ENCODE measurements at places on chromosomes 5 and 9.

DNA sequence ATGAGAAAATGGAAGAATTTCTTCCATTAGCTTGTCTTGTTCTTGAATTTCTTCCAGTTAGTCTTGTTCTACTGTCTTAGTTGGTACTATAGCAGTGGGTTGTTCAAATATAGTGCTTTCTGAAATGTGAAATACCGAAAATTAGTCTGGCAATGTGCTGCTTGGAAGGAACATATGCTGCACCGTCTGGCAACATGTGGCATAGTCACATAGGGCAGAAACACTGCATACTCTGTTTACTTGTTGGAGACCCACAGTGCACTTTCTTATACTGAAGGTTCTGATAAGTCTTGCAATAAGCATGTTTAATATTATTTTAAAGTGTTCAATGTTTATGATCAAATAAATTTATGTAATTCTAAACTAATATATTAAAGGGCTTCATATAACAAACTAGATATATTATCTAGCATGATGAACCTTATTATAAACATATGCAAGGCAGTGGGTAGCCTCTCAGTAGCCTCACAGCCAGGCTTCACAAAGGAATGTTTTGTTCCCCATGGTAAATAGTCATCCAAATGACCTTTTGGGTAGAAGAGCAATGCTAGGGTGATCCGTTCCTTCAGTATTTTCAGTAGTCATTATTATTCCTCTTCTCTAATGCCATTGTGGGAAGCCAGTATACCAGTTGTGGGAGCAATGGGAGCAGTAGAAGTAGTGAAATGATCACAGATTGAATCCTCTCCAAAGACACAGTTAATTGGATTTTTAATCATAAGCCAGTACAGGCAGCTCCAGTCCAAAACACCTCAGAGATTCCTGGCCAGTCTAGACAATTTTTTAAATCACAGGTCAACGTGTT is 1106.7 kb downstream of the DTWD2 start:
- DNase-seq: no peak

- no peak for DNase-seq
Observed at GRCh38 chr9:75941066-75941465, 50.6 kb downstream of the PCSK5 start.

GRCh38 chr9:94085062-94085639 is 887 bp downstream of the PTPDC1 start:
- no peak for DNase-seq

GRCh38 chr5:177029498-177029897 is 7.0 kb downstream of the ZNF346 start:
- DNase-seq: no peak

DNA sequence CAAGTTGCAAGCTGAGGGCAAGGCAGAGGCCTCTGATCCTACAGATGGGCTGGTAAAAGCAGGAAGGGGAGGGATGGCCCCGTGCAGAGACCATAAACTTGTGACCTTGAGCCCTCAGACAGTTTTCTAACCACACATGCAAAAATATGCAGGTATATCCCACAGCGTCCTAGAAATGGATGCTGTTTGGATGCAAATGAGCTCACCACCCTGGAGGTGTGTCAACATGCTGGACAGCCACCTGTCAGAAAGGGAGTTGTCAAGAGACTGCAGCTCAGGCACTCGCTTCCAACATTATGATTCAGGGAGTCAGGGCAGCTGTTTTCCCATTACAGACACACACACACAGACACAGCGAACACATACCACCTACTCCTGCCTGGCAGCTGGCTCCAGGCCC is 97.3 kb upstream of the PANK3 start:
- DNase-seq: no peak

- DNase-seq: no peak
Observed at GRCh38 chr9:133691191-133691590, 47.0 kb downstream of the SARDH start.

- DNase-seq: no peak
Observed at GRCh38 chr9:136957901-136958300, 5.8 kb downstream of the LCN12 start.

DNA sequence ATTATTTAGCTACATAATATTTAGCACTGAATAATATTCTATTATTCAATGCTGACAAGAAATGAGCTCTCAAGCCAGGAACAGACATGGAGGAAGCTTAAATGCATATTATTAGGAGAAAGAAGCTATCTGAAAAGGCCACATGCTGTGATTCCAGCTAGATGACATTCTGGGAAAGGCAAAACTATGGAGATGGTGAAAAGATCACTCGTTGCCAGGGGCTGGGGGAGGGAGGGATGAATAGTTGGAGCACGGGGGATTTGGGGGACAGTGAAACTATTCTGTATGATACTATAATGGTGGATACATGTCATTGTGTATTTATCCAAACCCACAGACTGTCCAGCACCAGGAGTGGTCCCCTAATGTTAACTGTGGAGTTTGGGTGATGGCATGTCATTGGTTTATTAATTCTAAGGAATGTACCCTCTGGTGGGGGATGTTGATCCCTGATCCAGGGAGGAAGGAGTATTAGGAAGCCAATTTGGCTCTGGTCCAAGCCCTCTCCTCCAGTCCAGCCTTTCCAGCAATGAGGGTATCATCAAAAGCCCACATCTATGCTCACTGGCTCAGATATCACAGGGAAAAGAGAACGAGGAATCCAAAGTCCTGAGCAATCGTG is 162.5 kb downstream of the COL23A1 start:
- no peak for DNase-seq

DNA sequence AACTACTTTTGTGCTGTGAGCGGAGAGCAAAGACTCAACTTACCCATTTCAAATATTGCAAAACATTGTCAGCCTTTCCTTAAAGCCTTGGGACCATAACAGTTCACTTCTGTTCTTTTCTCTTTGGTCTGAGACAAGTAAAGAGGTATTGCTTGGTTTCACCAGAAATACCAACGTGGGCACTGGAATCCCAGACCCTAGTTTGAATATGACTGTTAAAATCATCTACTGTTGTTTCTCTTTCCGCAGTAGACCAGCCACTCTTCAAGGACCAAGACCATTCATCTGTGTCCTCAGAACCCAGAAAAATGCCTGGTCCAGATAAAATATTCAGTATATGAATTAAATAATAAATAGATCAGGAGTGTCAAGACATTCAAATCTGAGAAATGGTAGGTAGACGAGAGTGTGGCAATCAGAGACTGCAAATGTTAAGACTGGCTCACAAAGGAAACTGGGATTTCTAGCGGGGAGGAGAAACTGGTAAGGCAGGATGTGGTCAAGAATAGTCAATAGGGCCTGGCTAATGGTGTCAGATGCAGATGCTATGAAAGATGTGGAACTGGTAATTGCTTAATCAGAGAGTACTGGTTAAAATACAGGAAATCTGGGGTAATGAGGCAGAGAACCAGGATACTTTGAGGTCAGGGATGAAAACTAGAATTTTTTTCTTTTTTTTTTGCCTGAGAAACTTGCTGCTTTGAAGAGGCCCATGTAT is 82.1 kb upstream of the IL33 start:
- no peak for DNase-seq

DNA sequence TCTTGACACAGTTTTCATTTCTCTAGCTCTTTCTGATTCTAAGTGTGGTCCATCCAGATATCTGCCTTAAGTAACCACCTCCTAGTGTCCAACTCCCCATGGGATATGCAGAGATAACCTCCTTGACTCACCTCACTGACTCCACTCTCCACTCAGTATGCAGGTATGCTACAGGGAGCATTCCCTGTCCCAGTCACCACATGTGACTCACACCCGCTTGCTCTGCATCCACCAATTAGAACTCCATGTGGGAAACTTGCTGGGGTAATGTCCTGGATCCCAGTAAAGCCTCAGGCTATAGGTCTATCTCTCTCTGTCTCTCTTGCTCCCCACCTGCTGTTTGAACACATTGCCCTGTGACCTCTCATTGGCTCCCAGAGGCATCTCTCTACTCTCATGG is 563.9 kb downstream of the HTR1A start:
- DNase-seq: no peak

DNA sequence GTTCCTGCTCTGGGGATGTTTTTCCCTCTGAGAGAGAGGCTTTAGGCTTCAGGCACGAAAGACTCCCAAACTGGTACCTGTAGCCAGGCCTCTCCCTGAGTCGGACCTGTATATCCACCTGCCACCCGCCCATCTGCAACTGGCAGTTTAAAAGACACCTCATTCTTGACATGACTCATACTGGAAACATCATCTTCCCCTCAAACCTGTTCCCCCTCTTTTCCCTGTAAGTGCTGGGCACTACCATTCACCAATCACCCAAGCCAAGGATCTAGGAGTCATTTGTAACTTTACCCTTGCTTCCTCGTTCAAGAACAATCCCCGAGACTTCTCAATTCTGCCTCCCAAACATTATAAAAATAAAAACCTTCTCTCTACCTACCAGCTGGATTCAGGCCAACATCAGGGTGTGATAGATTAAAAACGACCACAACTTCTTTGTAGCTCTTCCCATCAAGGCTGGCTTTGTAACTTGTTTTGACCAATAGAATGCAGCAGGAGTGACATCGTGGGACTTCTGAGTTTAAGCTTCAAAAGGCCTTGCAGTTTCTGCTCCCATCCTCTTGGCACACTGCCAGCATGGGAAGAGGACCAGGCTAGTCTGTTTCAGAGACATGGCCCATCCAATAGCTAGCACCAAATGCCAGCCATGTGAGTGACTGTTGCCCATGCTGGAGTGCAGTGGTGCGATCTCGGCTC is 1.8 kb upstream of the WDR31 start:
- no peak for DNase-seq

DNA sequence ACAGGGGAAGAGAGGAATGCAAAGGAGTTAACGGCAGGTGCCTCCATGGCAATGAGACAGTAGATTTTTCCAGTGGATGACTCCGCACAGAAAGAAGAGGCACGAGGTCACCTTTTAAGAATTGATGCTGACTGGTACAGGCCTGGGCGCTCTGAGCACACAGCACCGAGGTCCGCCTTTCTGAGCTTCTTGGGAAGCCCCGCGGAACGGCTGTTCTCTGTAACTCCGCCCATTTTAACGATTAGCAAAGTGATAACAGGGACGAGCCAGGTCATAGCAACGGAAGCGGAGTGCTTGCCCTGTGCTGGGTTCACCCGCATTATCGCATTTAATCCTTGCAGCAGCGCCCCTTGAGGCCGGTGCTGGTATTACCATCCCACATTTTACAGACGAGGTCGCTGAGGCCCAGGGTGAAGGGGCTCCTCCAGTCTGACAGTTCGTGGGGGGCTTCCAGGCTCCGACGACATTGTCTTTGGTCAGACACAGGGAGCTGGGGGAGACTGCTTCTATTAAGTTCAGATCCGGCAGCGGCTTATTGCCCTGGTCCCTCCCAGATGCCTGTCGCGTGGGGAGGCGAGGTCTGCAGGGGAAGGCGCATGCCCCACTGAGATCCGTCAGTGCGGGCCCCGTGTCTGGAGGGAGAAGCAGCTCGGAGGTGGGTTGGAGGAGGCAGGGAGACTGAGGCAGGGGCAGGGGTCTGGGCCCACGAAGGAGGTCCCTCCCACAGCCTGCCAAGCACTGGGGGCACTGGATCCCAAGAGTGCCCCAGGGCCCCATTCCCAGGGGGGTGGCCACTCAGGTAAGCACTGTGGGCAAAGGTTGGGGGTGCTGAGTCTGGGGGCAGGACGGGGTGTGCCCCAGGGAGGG is 22.3 kb upstream of the HMCN2 start:
- peak; percentile 82 for DNase-seq

DNA sequence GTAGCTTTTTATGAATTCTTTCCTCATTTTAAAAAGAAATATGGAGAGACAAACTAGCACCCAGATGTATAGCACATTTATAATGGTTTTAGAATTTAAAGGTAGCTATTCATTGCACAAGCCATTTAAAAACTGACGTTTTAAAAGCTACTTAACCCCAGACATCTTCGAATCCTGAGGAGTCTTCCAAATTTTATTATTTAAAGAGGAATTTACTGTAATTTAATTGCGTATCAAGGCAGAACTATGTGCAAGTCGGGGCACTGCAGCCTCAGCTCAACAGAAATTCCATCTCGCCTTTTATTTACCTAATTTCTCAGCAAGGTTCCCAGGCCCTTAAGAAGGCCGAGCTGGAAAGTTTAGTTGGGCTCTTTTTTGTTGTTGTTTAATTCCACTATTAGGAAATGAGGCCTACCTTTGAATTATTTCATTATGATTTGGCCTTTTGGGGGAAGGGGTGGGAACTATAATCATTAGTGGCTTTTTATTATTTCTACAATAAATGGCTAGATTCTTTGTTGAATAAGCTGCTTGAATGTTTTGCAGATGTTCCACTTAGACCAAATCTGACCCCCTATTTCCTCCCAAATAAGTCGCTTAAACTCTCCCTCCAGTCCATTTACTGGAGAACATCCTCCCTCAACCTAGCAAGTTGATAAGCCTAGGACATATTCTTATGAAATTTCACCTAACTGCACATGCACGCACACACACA is 20.2 kb downstream of the NR2F1 start:
- no peak for DNase-seq

GRCh38 chr5:34533582-34534522 is 122.3 kb upstream of the RAI14 start:
- no peak for DNase-seq

DNA sequence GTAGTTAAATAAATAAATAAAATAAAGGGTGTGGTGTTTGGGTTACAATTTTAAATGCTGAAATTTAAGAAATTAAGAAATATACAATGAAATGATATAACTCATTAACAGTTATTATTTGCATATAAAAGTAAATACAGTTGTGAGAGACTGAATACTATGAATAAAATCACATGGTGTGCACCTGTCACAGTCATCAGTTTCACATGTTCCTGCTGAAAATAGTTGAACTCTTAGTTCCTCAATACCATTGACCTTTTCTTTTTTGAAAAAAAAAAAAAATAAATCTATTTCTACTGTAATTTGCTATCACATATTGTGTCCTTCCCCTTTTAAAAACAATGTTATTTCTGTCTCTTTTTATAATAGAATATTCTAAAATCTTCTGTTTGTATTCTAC is 130.9 kb upstream of the CHD1 start:
- DNase-seq: no peak

- DNase-seq: no peak
Observed at GRCh38 chr5:58156973-58157701, 302.7 kb downstream of the PLK2 start.

DNA sequence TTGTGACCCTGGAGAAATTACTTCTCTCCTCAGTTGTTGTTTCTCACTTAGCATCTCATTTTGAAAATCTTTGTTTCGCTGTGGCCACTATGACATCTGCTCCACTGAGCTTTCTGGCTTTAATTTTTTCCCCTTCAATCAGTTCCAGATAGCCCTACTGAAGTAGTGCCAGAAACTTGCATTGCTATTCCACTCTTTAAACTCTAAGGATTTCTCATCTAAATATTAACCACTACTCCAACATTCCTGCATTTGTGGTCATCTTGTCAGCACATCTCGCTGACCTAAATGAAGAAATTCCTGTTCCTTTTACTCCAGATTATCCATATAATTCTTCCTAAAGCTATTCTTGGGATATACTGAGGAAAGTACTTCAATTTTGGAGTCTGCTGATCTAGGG is 15.3 kb upstream of the NOL6 start:
- no peak for DNase-seq

GRCh38 chr9:21316032-21316842 is 11.1 kb upstream of the IFNA5 start:
- no peak for DNase-seq

DNA sequence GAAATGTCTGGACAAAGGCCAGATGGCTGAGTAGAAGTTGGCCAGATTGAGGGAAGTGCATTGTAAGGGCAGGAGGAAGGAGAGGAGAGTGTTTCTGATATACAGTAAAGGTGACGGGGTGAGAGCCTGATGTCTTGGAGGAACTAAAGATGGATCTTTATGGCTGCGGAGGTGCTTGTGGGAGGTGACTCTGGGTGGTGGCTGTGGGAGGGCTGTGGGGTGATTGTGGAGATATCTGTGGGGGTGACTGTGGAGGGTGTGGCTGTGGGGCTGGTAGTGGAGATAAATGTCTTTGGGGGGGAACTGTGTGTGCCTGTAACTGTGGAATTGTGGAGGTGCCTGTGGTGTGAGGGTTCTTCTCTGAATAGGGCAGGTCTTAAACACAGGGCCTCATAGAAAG is 121.4 kb downstream of the CMYA5 start:
- DNase-seq: no peak
